Hematopoietic multipotent progenitor cell treated with erythropoietin and hydrocortisone succinate and interleukin-3 and kit ligand, for 8 days (in vitro differentiated cells): ENCODE measurements at places on chromosomes 12 and 14.

DNA sequence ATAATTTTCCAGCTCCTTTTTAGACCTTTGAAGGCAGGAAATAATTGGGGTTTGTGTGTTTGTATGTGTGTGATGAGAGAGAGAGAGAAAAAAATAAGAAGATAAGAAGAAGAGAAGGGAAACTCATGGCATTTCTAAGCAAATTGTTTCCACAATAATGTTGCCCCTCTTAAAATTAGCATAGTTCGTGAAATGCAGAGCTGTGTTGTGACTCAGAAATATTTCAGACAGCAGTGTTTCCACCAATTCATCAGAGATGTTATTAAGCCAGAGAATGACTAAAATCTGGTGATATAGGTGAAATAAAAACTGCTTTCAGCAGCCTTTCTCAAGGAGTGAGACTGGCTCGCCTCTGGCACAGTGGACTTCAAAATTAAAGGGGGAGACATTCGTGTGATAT, 65.9 kb upstream of the ARHGAP5 start:
- no peak for DNase-seq

GRCh38 chr14:91402348-91402747, 15.3 kb downstream of the CCDC88C start:
- no peak for DNase-seq

- no peak for DNase-seq
Measured at GRCh38 chr12:32947206-32948067, 50.9 kb upstream of the PKP2 start.

DNA sequence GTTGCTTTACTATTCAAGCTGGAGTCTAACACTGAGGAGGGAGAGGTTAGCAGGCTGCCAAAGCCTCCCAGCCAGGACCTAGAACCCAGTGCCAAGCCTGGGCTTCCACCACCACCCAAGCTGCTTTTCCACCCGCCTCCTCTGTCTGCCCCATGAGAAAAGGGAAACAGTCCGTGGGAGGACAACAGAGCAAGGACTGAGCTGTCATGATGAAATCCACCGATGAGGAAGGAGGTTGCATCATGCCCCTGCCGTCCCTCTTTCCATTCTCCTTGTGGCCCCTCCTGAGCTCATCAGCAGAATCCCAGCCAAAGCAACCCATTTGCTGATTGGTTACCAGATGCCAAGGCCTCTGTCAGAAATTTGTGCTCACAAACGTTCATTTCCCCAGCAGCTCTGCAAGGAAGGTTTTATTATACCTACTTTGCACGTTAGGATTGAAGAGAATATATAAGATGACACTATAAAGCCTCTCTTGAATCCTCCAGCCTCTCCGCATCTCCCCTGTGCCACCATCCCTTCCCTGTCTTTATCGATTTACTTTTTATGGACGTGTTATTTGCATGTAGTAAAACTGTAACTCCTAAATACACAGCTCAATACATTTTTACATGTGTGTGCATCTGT, 6.3 kb upstream of the SERPINA1 start:
- DNase-seq, result peak; percentile 2

DNA sequence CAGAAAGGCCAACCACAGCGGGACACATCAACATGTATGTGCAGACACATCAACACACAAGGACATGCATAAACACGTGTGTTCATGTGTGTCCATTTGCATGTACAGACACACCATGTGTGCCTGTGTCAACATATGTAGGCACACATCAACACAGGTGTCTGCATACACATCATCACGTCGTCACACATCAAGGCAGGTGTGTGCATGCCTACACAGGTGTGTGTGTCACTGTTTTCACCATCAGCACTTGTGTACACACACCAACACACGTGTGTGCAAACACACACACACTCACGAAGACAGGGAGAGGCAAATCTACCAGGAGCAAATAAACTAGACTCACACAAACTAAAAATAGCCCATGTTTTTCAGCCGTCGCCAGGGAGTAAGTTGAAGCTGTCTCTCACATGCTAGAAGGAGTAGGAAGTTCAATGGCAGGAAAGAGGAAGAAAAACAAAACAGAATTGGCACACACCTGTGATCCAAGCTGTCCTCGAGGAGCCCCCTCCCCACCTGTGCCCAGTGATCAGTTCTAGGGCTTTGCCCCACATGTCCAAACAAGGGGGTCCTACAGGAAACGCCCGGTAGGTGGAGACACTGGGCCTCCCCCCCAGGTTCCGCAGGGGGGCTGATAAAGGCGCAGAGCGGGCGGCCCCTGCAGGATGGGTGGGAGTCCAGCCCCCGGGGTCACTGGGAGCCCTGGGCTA, 7.4 kb downstream of the SCARB1 start:
- no peak for DNase-seq

- peak; percentile 78 for DNase-seq
Measured at GRCh38 chr12:62793256-62794217, 141.4 kb downstream of the PPM1H start.

DNA sequence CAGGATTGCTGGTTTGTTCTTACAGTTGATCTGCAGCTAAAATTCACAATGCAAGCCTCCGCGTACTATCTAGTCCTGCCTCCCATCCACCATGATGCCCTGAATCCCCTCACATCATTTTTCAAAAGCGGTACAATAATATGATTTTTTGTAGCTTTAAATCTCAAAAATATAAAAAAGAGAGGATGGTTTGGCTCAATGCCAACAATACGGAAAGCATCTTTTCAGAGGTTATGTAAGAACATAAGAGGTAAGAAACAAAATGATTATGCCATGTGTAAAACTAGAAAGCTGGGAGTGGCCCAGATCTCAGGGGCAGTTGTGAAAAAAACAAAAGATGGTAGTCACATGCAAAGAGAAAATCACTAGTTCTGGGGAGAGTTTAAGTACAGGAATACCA, 24.0 kb upstream of the ZDHHC17 start:
- no peak for DNase-seq

GRCh38 chr14:100782516-100783320, 43.2 kb upstream of the MEG3 start:
- no peak for DNase-seq

- DNase-seq, result no peak
Measured at GRCh38 chr12:49944718-49945117, 5.8 kb upstream of the AQP2 start.

DNA sequence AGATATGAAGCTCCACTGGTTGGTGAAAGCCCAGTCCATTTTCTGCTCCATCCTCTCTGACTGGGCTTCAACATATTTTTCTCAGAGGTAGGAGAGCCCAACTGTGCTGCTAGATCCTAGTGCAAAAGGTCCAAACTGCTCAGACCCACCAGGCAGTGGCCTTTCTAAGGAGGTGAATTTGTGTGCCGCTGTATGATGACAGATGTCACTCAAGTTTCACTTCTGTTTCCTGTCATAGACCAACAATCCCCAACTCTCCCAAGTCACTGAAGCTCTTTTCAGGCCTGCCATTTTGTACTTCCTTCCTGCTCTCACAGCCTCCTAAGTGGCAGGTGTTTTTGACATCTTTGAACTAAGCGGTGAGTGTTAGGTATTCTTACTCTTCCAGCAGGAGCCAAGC, 16.4 kb upstream of the RNASE4 start:
- DNase-seq, result no peak

GRCh38 chr12:38149395-38150073, 167.0 kb upstream of the ALG10B start:
- DNase-seq, result no peak

GRCh38 chr14:24235804-24236688, 3.3 kb downstream of the GMPR2 start:
- no peak for DNase-seq

DNA sequence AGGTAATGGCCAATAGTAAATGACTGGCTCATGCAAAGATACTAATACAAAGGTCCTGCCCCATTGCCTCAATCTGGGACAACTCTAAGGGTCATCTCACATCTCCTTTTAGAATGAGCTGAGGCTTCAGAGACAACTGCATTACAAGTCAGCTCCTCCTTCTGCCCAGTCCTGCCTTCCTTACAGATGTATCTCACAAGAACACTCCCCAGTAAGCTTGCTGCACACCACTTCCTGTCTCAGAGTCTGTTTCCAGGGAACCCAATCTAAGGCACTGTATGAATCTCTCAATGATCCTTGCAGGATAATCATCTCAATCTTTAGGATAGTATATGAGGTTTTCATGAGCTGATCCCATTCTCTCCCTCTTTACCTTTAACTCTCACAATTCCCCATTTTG, 57.8 kb upstream of the ZDHHC17 start:
- no peak for DNase-seq

DNA sequence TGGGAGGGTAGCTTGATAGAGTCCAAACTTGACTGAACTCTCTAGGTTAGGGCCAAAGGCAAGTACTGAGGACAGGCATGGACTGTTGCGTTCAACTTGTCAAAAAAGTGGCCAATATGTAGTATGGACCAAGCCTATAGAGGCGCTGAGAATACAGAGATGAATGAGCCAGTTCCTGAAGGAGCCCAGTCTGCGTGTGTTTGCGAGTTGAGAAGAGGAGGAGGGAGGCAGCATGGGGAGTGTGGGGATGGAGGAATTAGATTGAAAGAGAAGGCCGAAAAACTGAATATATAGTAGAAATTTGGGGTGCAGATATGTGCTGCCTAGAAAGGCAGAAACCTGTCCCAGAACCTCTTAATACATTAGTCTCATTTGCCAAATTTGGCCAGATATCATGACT, 412.4 kb downstream of the PCNX1 start:
- DNase-seq, result peak; percentile 52

GRCh38 chr12:121947981-121948380, 29.6 kb downstream of the CFAP251 start:
- DNase-seq, result no peak

DNA sequence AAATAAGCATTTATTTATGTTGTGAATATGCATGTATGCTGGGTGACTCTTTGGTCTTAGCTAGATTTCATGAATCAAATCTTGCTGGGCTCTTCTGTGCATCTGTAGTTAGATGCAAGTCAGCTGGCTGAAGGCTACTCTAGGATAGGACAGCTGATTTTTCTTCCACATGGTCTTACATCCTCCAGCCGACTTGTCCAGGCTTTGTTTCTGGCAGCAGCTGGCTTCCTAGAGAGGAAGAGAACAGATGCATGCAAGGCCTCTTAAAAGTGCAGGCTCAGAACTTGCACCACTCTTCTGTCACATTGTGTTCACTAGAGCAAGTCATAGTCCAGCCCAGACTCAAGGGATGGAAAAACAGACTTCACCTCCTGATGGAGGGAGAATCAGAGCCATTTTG, 435.4 kb upstream of the STXBP6 start:
- DNase-seq, result no peak

DNA sequence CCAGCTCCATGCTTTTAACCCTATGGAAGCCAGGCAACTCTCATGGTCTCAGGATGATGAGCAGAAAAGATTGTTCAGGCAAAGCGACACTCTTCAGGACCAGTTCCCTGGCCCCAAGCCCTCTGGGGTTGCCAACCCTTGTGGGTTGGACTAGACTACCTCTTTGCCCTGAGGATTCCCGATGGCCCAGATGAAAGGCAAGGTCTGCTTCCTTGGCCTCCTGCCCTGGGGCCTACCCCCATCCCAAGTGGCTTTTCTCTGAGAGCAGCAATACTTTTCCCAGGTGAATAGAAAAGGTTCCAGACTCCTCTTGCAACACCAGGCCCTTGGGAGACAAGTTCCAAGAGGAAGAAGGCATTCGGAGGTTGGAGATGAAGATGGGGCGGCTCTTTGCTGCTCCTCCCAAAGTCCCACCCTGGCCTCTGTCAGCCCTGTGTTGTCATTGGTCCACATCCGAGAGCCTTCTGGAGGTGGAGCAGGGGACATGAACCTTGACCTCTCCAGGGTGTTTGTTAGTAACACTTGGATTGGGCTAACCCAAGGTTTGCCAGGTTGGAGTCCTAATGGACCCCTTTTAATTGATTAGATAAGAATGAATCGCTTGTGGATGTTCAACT, 131.1 kb downstream of the GCH1 start:
- no peak for DNase-seq

DNA sequence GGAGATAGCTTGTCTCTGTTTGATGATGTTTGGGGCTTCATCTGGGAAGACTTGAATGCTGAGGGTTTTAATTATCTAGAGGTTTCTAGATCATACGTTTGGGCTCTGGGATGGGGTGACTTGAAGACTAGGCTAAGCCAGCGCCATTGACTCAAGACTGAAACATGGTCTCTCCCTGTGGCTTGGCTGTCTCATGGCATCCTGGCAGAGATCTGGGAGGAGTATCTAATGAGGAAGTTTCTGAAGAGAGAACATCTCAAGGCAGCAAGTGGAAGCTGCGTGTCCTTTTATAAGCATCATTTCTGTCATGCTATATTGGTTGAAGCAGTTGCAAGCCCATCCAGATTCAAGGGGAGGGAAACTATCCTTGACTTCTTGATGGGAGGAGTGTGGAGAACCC, 104.8 kb downstream of the UNC79 start:
- DNase-seq, result no peak

- no peak for DNase-seq
Measured at GRCh38 chr12:109770861-109771670, 57.4 kb downstream of the FAM222A start.

- no peak for DNase-seq
Measured at GRCh38 chr14:103736546-103737431, 21.2 kb downstream of the ZFYVE21 start.
